ENCODE measurements at places on chromosomes 16 and 17.
A peak's percentile ranks its signal among the peaks of the same experiment; 100 is the strongest.

DNA sequence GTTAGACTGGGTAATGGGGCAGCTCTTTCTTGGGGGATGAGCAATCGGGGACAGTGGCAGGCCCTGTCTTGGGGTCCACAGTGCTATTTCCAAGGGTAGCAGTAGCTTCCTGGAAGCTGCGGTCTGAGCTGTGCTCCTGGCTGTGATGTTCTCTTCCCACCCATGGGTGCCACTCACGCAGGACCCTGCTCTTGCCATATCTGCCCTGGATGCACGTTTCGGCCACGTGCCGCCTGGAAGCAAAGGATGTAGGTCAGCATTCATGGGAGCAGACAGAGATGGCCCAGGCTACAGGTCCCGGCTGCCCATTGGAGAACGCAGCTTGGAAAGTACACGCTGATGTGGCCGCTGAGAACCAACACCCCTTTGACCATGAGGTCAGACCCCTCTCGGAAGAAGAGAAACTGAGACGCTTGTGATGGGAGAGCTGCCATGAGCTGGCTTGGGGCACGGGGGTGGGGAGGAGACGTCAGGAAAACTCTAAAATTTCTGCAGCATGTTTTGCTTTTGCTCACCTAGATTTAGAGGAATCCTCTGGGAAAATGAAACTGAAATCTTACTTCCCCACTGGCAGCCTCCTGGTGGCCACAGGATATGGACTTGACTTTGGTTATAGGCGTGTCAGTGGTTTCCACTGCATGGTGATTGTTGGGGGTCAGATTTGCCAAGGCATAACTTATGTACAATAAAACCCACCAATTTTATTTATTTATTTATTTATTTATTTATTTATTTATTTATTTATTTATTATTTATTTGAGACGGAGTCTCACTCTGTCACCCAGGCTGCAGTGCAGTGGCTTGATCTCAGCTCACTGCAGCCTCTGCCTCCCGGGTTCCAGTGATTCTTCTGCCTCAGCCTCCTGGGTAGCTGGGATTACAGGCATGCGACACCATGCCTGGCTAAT, 36.2 kb upstream of the IRF8 start:
- DNase-seq, result no peak

- no peak for DNase-seq
Measured at GRCh38 chr17:64063766-64064224, 43.4 kb upstream of the ICAM2 start.

GRCh38 chr17:76199469-76199868, 40.8 kb downstream of the RNF157 start:
- no peak for DNase-seq

GRCh38 chr17:7215652-7216180, 3.9 kb downstream of the DLG4 start:
- peak; percentile 39 for DNase-seq

- DNase-seq, result no peak
Measured at GRCh38 chr17:71726341-71726740, 394.5 kb upstream of the SOX9 start.
